T-helper 1 cell (primary cell): ENCODE measurements at places on chromosomes 7 and 10.

GRCh38 chr10:37535459-37536246 lies 321.8 kb downstream of the ZNF248 start:
- no peak for DNase-seq

DNA sequence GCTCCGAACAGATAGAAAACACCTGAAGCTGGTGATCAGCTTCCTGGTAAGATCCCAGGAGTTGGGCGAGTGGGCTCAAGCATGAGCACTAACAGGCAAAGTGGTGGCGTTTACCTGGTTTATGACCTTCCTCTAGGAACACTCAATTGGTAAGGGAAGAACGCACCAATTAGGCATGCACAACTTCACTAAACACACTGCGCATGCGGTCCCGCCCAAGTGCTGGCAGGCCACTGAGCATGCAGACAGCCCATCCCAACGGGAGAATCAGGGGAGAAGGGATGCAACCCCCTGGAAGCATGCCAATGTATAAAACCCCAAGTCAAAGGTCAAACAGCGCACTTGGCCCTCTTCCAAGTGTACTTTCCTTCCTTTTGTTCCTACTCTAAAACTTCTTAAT lies 70.4 kb downstream of the LYZL2 start:
- no peak for DNase-seq

- no peak for DNase-seq
Observed at GRCh38 chr7:141460781-141461715, 90.2 kb upstream of the AGK start.

DNA sequence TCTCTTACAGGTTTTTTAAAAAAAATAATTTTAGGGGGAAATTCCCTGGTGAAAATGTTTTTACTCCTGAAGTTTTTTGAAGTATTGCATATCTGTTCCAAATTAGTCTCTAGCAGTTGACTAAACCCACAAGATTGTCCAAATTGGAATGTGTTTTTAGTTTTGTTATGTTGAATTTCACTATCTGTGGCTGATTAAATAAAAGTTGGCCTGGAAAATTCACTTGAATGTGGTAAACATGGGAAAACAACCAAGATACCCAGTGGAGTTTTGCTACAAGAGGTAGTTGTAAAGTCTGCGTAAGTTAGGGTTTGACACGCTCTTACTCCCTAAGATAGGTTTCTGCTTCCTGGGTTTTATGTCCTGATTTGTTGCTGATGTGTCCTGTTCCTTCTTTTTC lies 3.3 kb downstream of the TSGA13 start:
- no peak for DNase-seq

- no peak for DNase-seq
Observed at GRCh38 chr7:22879280-22879679, 56.6 kb upstream of the TOMM7 start.

- no peak for DNase-seq
Observed at GRCh38 chr7:111528331-111528730, 34.0 kb downstream of the IMMP2L start.

DNA sequence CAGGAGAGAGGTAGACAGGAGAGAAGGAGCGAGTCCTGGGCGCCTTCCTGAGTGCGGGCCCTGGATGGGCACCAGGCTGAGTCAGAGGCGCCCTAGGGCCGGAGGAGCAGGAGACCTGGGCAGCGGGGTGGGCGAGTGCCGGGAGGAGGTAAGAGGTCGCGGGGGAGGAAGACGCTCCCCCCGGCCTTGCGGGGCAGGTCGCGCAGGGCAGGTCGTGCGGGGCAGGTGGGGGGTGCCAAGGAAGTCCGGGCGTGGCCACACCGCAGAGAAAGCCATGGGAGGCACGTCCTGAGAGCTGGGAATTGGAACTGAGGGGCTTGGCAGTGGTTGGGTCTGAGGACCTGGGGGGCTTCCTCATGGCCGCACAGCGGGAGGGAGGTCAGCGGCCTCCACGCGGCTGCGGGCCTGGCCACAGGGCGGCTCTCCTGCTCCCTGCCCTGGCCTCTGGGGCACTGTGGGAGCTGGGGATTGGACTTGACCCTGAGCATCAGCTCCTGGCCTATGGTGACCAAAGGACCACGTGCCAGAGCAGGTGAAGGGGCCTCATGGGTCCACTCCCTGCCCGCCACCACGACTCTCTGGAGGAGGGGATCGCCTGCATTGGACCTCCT lies 935 bp downstream of the MMP21 start:
- no peak for DNase-seq

- DNase-seq: no peak
Observed at GRCh38 chr10:1698185-1698584, 39.1 kb downstream of the ADARB2 start.

- no peak for DNase-seq
Observed at GRCh38 chr7:46830-47140, 145.6 kb upstream of the FAM20C start.

GRCh38 chr10:108862676-108863350 lies 1060.5 kb downstream of the XPNPEP1 start:
- no peak for DNase-seq

DNA sequence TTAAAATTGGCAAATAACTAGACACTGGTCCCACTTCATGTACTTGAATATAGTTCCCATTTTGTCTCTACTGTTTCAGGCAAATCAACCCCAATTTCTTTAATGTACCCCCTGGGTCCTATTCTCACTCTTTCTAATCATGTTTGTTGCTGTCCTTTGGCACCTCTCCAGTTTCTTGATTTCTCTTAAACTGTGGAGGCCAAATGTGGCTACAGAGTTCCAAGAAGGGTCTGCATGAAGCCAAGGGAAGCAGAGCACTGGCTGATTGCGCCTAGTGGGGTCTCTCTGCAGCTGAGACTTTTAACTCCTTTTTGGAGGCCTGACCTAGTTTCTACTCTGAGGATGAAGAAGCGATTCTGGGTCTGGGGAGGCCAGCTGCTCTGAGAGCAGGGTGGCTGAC lies 6.7 kb upstream of the ADAM12 start:
- no peak for DNase-seq

DNA sequence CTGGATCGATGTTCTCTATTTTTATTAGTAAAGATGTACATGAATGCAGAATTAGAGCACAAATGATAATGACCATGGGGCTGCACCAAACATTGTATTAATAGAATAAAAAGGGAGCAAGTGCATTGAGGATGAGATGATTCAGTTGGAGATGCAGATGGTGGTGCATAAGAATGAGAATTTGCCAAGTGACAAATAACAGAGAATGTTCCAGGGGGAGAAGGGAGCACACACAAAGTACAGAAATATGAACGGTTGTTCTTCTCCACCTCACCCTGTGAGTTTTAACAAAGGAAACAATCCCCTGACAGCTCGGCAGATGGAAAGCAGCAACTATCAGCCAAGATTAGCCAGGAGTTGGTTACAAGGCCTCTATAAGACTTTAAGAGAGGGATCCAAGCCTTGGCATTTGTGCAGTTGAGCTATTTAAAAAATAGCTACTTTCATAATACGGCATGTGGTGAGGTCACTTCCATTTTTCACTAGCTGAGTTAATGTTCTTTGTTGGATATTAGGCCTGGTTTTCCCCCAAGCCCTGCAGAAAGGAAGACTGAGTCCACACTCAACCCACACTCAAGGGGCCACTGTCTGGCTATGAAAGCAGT lies 462.5 kb downstream of the TNS3 start:
- DNase-seq: no peak

DNA sequence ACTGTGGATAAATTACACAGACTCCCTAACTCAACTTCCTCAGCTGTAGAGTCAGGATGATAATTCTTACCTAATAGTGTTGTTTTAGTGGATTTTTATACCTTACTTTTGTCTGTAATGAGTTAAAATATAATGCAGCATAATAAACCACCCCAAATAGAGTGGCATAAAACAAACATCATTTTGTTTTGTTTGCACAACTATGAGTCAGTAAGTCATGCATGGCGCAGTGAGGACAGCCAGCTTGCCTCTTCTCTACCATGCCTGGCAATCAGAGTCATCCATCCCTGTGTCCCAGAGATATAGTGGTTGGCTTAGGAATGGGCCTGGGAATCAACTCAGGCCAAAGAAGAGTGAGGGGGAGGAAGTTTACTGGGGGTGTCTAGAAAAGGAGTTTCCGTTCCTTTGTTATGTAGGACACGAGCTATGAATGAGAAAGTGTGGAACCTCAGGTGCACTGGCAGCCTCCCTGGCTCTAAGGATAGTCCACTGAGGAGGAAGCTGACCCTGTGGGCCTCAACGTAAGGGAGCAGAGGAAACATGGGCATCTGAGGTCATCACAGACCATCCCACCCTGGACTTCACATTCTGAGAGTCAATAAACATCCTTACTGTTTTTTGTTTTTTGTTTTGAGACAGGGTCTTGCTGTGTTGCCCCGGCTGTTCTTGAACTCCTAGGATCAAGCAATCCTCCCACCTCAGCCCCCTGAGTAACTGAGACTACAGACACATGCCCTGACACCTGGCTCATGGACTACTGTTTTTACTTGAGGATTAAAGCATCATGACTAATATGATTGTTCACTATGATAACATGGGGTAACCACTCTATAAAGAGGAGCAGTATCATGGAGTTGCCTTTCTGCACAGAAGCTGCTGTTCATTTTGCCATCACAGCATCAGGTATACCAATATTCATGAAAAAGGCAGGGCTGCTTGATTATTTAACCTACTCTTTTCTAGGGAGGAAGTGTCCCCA lies 21.0 kb upstream of the GRB10 start:
- no peak for DNase-seq

- DNase-seq: no peak
Observed at GRCh38 chr10:42977032-42977416, 99.8 kb upstream of the RET start.

- DNase-seq: peak; percentile 65
Observed at GRCh38 chr7:131007439-131008330, 273.7 kb upstream of the KLF14 start.

DNA sequence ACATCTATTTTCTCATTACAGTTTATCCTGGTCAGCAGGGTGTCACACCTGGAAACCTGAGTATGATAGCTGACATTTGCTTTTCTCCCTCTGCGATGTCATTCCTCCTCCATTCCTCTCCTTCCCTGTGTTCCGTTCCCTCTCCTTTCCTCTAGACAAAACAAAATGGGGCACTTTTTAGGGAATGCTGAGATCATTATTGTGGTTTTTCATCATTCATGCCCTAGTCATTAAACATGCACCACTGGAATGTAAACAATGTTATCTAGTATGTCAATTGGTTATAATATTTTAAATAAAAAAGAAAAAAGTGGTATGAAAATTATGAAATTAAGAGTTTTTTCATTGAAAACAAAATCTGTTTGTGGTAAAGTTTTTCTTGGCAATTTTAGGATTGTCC lies 132.6 kb downstream of the MAPK8 start:
- no peak for DNase-seq

DNA sequence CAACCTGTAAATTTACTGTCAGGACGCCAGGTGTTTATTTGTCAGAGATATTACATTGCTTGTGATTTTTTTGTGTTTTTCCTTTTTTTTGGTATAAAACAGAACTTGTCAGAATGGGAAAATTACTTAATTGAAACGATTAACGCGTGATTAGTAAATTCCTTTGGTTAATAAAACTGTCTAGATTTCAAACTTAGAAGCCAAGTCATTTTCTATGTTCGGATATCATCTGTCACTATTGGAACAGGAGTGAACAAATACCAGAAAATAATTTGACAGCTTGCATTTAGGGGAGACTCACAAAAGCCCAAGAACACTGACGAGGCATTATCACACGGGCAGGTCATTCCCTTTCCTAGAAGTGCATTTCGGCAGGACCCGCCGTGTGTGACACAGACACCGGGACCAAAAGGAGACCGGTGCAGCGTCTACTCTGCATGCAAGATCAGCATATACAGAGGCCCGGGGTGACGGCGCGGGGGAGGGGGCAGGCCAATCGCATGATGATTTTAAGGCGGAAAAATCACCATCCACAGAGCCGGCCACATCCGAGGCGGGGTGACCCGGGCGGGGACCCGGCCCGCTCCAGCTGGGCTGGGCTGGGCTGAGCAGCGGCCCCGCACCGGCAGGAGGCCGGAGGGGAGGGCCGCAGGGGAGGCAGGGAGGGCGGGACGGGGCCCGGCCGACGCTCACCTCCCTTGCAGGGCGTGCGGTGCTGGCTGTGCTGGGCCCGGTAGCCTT lies 841 bp downstream of the GLUD1 start:
- peak; percentile 33 for DNase-seq

- DNase-seq: no peak
Observed at GRCh38 chr7:106277976-106278375, 6.8 kb downstream of the NAMPT start.

DNA sequence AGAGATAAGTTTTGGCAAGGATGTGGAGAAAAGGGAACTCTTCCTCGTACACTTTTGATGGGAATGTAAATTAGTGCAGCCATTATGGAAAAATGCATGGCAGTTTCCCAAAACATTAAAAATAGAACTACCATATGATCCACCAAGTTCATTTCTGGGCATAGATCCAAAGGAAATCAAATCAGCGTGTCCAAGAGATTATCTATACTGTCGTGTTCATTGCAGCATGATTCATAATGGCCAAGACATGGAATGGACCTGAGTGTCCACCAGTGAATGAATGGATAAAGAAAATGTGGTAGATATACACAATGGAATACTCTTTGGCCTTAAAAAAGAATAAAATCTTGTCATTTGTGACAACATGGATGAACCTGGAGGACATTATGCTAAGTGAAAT lies 70.3 kb upstream of the RSU1 start:
- DNase-seq: no peak

DNA sequence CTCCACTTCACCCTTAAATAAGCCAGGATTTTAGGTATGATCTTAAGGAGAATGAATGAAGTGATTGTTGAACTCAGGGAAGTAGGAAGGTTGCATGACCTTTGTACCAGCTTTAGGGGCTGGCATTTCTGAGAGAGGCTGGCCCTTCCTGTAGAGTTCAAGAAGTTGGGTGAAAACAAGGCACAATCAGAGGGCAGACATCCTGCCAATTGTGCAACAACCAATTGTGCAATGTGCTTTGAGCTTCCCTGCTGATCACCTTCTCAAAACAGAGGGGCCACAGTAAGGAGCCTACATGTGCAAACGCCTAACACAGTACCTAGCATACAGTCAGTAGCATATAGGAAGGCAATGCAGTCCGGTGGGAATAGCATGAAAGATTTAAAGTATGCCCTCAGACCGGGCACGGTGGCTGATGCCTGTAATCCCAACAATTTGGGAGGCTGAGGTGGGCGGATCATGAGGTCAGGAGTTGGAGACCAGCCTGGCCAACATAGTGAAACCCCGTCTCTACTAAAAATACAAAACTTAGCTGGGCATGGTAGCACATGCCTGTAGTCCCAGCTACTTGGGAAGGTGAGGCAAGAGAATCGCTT lies 5.4 kb downstream of the CPVL start:
- DNase-seq: no peak
